Stimulated activated CD4-positive, alpha-beta T cell treated with anti-CD3 and anti-CD28 coated beads, TNF-alpha, amount 100 ng/mL, for 1 hour (primary cell): ENCODE measurements at places on chromosomes 7 and 10.

- DNase-seq: no peak
These were observed 82.8 kb downstream of the ALOX5 start for GRCh38 chr10:45456822-45457221.

DNA sequence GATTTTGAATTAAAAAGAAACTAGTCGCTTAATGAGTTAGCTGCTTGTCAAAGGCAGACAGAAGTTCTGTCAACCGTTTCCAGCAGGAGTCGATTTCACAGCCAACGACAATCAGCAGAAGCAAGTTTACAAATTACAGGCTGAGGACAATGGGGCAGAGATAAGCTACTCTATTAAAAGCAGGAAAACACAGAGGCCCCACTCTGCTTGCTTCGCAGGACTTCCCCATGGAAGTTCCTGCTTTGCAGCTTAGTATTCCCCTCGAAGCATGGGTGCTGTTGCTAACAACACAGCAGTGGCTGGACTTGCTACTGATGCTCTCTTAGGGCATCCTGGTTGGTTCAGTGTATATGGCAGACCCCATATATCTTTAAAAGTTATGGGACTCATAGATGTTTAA is 50.8 kb upstream of the KLF6 start:
- no peak for DNase-seq

GRCh38 chr7:92798517-92799249 is 37.7 kb downstream of the CDK6 start:
- DNase-seq: no peak

- no peak for DNase-seq
These were observed 2.9 kb upstream of the NKX6-2 start for GRCh38 chr10:132788831-132789219.

DNA sequence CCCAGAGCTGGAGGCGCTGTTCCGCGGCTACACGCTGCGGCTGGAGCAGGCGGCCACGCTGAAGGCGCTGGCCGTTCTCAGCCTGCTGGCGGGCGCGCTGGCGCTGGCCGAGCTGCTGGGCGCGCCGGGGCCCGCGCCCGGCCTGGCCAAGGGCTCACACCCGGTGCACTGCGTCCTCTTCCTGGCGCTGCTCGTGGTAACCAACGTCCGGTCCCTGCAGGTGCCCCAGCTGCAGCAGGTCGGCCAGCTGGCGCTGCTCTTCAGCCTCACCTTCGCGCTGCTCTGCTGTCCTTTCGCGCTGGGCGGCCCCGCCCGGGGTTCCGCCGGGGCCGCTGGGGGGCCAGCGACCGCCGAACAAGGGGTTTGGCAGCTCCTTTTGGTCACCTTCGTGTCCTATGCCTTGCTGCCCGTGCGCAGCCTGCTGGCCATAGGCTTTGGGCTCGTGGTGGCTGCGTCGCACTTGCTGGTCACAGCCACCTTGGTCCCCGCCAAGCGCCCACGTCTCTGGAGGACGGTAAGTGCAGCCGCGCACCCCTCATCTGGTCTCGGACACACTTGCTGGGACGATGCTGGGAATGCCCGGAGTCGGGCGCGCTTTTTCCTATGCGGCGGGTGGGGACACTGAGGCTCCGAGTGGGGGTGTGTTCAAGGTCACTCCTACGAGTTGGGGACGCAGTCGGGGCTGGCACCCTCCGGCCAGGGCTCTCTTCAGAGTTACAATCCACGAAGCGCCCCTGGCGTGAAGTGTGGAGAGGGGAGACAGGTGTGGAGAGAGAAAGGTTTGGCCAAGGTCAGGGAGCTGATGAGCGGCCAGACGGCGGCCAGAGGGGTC is 717 bp downstream of the ADCY1 start:
- DNase-seq: no peak

DNA sequence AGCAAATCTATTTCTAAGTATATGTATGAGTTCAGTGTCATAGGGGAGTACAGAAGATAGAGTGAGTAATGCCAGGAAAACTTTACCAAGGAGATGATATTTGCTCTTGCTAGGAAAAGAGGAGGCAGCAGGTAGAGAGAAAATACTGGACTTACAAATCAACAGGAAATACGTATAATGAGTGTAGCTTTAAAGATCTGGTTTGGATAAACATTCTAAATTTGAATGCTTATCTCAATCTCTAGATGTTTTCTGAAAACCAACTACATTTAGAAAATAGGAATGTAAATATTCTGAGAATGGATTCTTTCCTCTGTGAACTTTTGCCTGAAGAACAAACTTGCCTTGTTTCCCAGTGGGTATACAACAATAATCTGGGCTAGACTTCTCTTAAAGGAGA is 46.9 kb upstream of the GNAI1 start:
- DNase-seq: no peak

DNA sequence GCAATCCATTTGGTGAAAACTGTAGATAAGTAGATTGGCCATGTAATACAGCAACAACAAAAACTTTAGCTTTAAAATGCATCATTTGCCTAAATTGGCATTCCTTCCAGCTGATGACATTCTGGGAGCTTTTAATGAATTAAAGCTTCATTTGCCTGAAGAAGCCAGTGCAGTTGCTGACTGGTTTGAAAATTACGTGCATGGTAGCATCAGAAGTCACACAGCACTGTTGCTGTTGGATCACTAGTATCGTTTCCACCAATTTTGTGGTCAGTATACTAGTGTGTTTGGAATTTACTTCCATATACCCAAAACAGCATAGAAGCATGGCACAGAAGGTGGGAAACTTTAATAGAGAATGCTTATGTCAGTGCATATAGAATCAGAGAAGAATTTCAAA is 194.9 kb downstream of the ETV1 start:
- DNase-seq: no peak

DNA sequence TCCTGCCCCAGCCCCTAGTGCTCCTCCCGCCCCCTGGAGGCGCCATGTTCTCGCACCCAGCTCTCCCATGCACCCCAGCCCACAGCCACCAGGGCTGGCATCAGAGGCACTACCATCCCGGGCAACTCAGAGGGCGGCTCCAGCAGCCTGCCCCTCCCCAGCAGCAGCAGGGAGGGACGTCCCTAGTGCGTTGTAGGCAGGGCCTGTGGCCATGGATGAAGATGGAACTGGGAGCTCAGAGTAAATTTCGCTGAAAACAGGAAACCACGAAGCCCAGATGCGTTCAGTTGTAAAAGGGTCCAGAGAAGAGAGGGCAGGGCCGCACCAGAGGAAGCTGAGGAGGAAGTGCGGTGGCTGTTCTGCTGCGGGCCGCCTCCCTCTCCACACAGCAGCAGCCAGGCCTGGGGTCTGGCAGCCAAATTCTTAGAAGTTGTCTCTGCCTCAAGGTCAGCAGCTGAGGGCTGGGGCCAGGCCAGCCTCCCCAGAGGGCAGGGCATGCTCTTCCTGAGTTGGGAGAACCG is 24.6 kb downstream of the VSIR start:
- DNase-seq: peak; percentile 41

DNA sequence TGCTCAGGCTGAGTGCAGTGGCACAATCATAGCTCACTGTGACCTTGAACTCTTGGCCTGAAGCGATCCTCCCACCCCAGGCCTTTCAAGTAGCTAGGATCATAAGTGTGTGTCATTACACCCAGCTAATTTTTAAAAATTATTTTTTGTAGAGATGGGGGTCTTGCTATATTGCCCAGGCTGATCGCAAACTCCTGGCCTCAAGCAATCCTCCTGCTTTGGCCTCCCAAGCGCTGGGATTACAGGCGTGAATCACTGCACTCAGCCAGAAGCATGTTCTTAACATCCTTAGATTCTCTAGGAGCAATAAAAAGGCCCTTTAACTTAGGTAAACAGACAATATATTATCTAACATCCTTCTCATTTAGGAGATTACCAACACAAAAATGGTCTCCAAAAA is 38.3 kb upstream of the EFCAB10 start:
- DNase-seq: no peak

- no peak for DNase-seq
These were observed 81.4 kb downstream of the VIM start for GRCh38 chr10:17309435-17309834.

- no peak for DNase-seq
These were observed 144.9 kb upstream of the MAGI2 start for GRCh38 chr7:79598351-79598750.

- no peak for DNase-seq
These were observed 44.4 kb downstream of the TACC2 start for GRCh38 chr10:122033224-122033926.

DNA sequence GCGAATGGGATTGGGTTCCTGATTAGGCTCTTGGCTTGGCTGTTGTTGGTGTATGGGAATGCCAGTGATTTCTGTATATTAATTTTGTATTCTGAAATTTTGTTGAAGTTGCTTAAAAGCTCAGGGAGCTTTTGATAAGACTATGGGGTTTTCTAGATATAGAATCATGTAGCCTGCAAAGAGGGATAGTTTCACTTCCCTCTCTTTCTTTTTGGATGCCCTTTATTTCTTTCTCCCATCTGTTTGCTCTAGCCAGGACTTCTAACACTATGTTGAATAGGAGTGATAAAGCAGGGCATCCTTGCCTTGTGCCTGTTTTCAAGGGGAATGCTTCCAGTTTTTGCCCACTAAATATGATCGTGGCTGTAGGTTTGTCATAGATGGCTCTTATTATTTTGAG is 40.4 kb upstream of the MPP7 start:
- DNase-seq: no peak

- DNase-seq: no peak
These were observed 7.5 kb downstream of the CALML3 start for GRCh38 chr10:5532307-5532605.

DNA sequence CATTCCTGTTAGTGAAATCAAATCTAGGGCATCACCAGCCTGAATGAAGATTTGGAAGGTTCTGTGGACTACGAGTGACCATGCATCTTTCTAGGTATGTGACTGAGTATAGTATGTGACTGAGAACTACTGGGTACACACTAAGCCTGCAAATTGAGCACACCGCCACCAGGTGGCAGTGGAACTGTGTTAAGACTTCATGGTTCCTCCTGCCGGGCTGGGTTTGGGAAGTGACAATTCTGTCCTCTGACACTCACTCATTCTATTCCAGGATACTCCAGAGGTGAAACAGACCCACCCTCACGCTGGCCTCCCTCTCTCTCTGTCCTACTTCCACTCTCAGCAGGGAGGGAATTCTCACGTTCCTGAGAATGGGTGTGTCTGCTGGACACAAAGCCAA is 84.0 kb upstream of the TMEM248 start:
- no peak for DNase-seq

DNA sequence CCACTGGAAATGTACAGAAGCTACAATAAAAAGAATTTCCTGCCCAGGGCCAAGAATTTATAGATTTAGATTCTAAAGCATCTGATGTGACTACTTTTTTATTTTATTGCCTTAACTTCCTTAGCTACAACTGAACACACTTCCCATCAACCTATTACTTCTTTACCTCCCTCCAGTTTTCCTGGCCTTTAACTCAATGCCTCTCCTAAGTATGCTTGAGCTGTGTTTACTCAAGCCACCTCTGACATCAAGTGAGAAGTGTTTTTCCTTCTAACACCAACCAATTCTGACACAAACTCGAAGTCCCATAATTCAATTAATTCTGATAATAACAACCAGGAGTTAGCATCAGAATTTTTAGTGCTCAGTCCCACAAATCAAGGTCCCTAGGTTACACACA is 170.0 kb downstream of the IMMP2L start:
- DNase-seq: no peak

GRCh38 chr7:109844362-109844761 is 1246.6 kb upstream of the LRRN3 start:
- no peak for DNase-seq

DNA sequence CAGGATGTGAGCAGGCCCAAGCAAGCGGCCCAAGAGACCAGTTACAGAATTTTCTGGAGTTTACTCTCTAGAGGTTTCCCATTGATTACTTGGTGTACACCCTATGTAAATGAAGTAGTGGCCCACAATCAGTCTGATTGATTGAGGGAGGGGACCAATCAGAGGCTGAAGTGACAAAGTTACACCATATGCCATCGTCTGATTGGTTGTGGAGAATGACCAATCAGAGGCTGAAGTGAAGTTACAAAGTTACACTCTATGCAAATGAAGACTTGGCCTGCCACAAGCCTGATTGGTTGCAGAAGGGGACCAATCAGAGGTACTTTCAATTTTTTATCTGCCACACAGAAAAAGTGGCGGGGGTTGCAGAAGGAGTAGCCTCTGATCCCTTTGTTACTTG is 83.7 kb downstream of the KIF20B start:
- no peak for DNase-seq

- no peak for DNase-seq
These were observed 818.6 kb downstream of the TNS3 start for GRCh38 chr7:46763344-46763743.

- no peak for DNase-seq
These were observed 53.1 kb upstream of the CXCL12 start for GRCh38 chr10:44437840-44438511.

- no peak for DNase-seq
These were observed 5.7 kb downstream of the SEMA3A start for GRCh38 chr7:84188786-84189405.

- no peak for DNase-seq
These were observed 29.2 kb upstream of the AP5Z1 start for GRCh38 chr7:4745971-4746919.

GRCh38 chr7:29270594-29271318 is 76.2 kb downstream of the CHN2 start:
- DNase-seq: no peak

- DNase-seq: no peak
These were observed 33.9 kb upstream of the HMX3 start for GRCh38 chr10:123101872-123102271.

- DNase-seq: no peak
These were observed 8.4 kb downstream of the COL17A1 start for GRCh38 chr10:104077247-104077646.

- no peak for DNase-seq
These were observed 113.0 kb downstream of the PDE1C start for GRCh38 chr7:31957090-31957720.

DNA sequence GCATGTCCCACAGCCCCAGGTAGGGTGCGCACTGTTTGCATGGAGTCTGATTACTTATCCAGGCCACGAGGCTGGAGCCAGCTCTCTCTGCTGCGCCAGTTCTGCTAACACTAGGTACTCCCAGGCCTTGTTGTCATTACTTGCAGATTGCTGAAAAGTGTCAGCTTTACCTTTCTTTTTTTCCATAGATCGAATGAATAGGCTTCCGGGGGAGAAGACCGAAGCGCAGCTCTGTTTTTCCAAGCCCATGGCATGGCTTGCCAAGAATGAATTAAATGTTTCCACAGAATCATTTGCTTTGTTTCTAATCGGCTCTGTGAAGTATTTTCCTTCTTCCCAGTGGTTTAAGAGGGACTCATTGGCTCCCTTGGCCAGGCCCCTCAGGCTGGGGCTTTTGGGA is 285.8 kb downstream of the BMPER start:
- no peak for DNase-seq

DNA sequence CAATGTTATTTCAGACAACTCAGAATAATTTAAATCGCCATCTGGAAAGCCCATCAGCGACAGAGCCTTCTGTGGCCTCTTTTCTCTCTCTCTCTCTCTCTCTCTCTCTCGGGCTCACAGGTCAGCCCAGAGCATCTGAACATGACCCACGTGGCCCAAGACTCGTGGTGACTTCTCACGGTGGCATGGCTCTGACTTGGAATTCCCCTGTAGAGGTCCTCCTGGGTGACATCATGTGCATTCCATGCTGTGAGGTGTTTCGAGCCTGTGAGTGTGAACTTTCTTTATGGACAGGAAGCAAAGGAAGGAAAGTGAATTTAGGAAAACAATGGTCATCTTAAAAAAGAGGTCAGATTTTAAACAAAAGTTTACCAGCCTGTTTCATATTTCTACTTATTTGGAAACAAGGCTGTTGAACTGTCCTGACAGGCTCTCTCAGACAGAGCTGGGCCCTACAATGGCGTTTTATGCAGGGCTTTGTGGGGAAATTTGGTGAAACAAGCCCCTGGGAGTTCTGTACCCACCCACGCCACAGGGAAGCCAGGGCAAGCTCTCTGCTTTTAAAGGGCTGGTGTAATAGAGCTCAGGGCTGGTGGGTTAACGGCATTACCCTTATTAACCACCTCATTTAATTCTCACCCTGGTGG is 359.7 kb upstream of the ZNF32 start:
- no peak for DNase-seq
